ENCODE measurements at places on chromosomes 7 and 10.

DNA sequence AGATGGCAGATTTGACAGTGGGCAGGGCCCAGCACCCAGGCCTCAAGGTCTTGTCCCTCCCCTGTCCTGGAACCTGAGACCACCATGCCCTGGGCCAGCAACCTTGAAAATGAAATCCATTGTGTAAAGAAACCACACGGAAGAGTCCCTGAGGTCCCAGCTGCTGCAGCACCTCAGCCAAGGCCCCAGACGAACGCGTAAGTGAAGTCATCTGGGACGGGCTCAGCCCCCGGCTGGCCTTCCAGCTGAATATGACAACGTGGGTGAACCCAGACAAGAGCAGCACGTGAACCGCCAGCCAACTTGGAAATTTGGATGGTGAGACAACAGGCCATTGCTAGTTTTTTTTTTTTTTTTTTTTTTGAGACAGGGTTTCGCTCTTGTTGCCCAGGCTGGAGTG, 70.3 kb downstream of the CYTH3 start:
- DNase-seq = no peak

DNA sequence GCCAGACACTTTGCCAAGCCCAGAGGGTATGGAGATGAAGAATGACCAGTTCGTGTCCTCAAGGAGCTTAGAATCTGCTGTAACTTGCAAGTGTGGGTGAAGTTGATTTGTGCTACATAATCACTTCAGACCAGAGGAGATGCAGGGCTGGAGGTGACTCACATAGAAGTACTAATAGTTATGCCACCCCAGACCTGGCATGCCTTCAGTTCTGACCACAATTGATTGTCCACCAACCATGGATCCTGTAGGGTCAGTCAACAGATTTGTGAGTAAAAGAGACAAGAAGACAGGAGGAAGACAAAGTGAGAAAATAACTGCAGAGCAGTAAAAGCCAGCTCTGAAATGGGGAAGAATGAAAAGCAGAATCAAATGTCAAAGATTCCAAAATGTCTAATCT, 51.2 kb upstream of the BMPER start:
- DNase-seq = no peak

DNA sequence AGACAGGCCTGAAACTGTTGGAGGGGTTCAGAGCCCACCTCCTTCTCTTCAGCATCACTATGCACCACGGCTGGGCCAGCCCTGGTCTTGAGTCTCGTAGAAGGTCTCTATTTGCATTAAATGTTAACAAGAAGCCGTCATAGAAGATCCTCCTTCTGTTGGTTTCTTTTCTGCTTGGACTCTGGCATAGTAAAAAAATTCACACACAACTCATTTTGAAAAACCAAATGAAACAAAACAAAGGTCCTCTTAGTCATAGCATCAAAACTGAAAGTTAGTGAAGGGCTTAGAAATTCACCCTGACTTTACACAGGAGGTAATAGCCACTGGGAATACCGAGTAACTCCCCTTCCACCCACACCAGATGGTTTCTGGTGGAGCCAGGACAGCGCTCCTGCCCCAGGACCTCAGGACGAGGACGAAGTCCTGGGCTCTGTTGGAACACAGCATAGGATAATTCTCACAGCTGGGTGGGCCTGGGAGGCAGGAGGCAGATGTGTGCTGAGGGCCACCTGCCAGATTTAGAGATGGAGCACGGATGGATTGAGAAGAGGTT, 248.4 kb upstream of the KLF6 start:
- no peak for DNase-seq

GRCh38 chr10:45532480-45532879, 140.1 kb downstream of the ZFAND4 start:
- no peak for DNase-seq

DNA sequence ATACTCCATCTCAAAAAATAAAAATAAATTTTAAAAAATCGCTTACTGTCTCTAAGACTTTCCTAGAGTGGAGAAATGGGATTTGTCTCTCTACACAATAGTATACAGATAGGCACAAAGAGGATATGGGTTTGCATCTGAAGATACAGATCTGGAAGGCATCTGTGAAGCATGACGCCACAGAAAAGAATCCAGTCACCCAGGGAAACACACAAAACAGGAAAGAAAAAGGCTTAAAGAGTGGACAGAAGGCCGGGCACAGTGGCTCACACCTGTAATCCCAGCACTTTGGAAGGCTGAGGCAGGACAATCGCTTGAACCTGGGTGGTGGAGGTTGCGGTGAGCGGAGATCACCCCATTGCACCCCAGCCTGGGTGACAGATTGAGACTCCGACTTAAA, 61.3 kb downstream of the SKIDA1 start:
- DNase-seq = peak; percentile 11

DNA sequence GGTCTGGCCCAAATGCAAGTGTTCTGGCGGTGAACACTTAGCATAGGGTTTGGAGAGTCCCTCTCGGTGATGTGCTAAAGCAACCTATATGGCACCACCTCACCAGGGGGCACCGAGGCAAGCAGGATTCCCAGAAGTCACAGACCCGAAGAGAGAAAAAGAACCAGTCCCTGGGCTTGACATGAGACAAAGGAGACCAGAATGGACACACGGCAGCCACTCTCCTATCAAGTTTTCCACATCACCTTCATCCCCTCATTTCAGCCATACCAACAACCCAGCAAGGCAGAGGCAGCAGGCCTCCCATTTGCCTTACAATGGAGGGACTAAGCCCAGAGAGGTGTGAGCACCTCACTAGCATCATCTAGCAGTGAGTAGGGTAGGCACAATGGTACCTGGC, 19.7 kb downstream of the GPRIN2 start:
- DNase-seq = no peak

GRCh38 chr7:82156168-82156567, 287.4 kb downstream of the CACNA2D1 start:
- DNase-seq = no peak

- no peak for DNase-seq
Measured at GRCh38 chr7:112580717-112581435, 100.1 kb downstream of the LSMEM1 start.

DNA sequence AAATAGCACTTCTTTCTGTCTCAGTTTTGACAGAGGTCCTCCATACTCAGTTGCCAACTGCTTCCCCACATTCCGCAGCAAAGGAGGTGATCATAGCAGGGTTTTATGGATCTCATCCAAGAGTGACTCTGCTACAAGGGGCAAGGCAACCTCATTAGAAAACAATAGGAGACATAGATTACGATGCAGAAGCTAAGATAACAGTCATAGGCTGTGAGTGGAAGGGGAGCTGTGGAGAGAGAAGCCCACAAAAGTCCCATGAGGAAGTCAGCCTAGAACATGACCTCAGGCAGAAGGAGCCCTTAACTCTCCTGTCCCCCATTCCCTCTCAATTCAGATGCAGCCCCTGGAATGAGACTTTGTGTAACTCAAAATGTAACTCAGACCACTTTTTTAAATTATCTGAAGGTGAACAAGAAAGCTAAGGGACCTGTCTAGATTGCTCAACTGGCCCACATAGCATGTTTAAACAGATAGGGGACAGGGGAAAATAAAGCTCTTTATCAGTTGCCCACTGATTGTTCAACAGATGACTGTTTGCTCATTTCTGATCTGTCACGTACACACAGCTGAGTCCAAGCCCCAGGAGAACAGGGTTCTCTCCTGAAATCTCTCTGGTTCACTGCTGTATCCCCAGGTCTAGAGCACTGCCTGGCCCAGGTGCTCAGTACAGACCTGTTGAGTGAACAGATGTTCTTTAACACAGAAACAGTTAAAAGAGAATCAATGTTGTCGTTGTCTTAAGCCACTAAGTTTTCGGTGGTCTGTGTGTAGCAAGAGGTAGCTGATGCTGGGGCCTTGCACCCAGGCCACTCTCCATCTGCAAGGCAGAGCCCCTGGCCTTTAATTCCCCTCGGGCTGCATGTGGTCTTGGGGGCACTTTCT, 1.5 kb upstream of the NCOA4 start:
- no peak for DNase-seq

GRCh38 chr7:33399528-33400213, 270.3 kb downstream of the BBS9 start:
- DNase-seq = no peak

DNA sequence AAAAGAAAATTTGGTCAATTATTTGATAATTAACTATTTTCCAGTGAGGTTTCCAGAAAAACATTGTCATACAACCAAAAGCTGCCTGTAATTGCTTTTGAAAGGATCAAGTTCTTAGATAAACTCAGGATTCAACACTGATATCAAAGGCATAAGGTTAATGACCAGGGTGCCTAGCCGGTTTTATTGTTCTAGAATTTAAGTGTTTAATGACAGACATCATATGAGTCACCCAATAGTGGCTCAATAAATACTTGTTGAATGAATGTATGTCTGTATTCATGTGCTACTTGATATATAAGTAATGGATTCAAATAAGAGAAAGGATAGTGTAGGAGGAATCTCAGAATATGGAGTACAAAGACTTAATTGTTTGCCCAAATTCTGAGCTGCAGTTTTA, 196.1 kb upstream of the LRGUK start:
- DNase-seq = no peak

- no peak for DNase-seq
Measured at GRCh38 chr7:139813689-139814088, 15.4 kb upstream of the TBXAS1 start.

DNA sequence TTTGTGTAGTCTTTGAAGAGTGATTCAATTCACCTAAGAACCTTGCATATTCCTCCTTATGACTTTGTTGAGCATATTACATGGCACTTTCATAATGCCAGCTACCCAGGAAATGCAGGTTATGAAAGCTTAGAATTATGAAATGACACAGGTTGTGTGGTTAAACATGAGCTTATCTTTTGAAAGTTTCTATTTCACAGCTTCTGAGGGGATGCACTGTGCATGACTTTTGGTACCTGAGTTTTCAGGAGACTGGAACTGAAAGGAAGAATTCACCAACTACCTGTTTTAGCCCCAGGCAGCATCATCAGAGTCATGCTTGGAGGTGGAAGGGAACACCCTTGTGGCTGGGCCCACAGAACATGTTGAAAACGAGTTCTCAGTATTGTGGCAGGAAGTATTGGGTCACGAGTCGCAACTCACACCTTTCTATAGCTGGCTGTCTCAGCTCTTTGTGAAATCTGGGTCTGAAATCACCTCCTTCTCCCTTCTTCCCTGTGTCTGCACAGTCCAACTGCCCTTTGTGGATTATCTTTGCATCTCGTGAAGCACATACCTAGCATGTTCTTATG, 228.2 kb downstream of the PTEN start:
- no peak for DNase-seq

DNA sequence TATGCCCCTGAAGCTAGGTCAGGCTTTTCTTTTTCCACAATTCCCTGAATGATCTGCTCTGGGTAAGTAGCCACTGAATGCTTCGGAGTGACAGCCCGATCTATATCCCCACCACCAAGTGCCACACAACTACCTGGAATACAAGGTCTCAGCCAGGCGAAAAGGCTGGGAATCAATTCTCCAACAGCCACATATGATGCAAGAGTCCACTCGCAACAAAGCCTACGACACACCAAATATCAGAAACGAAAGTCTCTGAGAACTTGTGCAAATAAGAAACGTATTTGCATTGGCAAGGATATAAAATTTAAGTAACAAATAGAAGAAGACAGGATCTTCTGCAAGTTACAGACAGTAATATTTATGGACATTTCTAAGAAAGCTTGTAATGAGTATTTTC, 5.7 kb downstream of the HIPK2 start:
- DNase-seq = no peak

- no peak for DNase-seq
Measured at GRCh38 chr7:24328894-24329293, 44.9 kb downstream of the NPY start.

DNA sequence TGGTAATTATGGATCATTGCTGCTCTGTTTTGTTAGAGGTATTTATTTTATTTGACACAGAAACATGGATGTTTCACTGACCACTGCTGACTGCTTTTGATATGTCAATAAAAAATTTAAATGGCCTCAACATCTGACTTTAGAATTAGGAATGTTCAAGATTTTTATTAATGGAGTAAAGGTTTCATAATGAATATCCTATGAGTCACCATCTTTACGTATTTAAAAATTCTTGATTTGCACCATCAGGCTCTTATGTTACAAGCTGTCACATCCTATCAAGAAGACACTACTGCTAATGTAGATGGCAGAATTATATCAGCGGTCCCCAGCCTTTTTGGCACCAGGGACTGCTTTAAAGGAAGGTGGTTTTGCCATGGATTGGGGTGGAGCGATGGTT, 578.7 kb upstream of the NRP1 start:
- no peak for DNase-seq

- no peak for DNase-seq
Measured at GRCh38 chr10:73494877-73495225, 973 bp downstream of the PPP3CB start.

DNA sequence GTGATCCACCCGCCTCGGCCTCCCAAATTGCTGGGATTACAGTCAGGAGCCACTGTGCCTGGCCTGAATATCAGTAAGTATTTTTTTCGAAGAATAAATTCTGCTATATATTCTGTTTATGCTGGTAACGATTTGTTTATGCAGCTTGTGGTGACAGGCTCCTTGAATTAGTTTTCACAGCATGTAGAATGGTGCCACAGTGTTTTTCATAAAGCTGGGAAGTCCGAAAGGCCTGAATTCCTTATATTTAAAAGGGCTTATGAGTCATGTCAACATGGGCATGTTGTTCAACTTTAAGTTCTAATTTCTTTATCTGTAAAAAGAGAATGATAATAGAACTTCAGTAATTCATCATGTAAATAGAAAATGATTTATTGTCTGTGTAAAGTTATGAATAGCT, 42.2 kb upstream of the WASL start:
- DNase-seq = no peak

DNA sequence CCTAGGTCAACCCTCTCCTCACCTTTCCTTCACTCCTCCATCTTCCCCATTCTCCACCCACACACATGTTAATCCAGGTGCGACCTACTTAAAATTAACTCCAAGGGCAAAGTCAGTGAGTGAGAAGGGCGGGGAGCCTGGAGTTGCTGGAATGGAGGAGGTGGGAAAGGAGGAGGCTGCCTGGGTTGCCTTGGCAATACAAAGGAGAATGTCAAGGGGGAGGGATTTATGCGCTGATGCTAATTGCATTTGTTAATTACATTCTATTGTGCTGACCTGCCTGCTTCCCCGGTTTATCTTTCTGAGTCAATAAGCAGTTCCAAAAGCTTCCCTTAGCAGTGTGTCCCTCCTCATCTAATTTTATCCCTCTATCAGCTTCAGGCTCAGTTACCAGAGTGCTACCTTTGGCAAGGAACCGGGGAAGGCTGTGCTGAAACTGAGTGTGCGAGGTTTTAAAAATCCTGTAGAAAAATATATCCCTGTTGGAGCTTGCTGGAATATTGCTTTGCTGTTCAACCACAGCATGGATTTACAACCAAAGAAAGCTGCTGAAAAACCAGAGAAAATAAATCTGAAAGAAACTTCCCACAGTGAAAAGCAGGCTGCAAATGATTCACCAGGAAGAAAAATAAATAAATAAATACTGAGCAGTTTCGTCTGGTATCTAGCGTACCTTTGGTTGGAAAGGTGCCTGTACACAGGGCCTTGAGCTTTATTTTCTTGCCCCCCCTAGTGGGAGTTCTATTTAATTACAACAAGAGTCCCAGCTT, 113.2 kb upstream of the DGKB start:
- peak; percentile 40 for DNase-seq

DNA sequence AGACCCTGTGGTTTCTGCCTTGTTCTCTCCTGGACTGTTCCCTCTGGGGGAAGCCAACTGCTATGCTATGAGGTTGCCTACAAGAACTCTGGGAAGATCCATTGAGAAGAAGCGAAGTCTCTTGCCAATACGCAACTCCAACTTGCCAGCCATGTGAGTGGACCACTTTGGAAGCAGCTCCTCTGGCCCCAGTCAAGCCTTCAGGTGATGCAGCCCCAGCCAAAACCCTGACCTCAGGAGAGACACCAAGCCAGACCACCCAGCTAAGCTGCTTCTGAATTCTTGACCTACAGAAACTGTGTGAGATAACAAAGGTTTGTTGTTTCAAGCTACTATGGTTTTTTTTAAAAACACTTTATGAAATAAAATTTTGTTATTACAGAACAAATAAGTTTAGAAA, 20.2 kb upstream of the MYL7 start:
- no peak for DNase-seq

All from HFF-Myc (cell line).